ENCODE measurements at places on chromosomes 4 and X.

DNA sequence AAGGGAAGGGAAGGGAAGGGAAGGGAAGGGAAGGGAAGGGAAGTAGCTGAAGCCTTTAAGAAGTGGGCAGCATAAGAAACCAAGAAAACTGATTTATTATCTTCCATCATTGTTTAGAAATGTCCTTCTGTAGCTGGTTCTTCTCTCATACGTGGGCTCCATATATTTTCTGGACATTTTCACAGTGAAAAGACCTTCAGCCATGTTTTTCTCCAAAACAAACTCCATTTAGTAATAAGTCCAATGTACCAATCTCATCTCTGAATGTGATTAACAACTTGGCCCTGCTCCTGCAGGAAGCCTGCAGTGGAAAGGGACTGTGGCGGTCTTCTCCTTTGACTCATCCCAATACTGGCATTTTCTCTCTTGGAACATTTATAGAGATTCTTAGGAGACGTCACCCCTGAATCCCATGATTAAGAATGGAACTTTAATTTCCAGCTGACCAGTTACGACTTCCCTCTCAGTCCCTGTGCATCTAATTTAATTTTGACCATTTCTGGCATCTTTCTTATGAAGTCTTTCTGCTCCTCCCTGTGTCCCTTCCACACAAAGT lies 96.6 kb upstream of the GUCY1A1 start:
- no peak for DNase-seq

DNA sequence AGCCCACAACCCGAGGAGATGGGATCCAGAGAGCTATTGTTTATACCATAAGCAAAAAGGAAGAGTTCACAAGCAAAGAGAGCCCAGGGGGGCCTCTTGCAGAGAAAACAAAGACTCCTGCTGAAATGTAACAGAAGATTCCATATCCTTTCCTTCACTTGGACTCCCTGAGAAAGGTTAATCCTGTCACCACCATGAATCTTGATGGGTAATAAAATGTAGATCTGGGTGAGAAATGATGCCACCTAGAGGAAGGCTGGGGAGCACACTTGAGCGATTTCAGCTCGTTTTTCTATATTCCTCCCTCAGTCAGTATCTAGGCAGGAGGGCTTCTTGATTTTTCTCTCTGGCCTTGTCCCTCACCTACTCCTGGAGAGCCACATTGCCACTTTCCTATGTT lies 10.2 kb upstream of the KCNE5 start:
- no peak for DNase-seq

DNA sequence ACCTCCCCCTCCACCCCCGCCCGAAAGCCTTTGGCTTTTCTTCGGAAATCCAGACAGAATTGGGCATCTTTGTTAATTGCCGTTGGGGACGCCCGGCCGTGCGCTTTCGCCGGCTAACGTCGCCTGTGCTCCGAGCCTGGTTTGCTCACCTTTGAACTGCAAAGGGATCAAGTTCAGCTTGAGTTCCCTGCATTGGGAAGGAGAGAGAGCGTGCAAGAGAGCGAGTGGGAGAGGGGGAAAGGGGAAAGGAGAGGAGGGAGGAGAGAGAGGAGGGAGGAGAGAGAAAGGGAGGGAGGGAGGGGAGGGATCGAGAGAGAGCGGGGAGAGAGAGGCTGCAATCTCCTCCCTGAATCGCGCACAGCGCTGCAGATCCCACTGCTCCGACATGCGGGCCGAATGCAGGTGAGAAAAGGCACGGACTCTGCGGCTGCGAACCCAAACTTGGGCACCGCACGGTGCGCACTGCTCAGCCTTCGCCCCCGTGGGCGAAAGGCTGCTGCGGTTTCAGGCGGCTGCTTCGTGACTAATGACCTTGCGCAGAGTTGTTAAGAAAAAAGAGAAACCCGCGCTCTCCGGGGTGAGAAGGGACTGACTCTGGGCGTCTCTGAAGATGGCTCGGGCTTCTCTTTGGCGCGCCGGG lies at the start of gene PCDH7:
TSS of gene PCDH7 (plus strand) at position 349 of the 640 bp plus-strand sequence. CDS start 1,054 bp downstream, outside the sequence.
- DNase-seq, result no peak

GRCh38 chr4:152374606-152375285 lies 161.1 kb downstream of the FBXW7 start:
- DNase-seq, result no peak

DNA sequence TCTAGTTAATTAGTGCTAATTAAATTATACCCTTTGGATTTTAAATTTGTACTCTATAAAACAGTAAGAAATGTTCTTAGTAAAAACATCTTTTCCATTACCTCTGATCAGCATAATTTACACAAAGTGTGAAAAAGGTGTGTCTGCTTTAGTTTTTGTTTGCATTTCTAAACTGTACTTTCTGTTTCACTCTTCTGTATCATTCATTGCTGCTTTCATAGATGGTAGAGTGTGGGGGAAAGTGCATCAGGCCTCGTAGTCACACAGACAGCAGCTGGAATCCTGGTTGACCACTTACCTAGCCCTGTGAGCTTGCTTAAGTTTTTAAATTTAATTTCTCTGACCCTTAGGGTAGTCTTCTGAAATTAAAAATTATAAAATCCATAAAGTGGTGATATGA lies 275.4 kb upstream of the PITX2 start:
- no peak for DNase-seq

- DNase-seq, result peak; percentile 48
Observed at GRCh38 chr4:83217721-83218522, 66.7 kb downstream of the COQ2 start.
